ENCODE measurements at places on chromosomes 11 and 22. TPM values are rescaled to one million over a fixed set of nuclear protein-coding genes. Genes with fewer than 3 reads are reported as not detected.

LDHAL6A gene
- 0.59 TPM for total RNA-seq

CXCR5 gene
- total RNA-seq = not detected

DNA sequence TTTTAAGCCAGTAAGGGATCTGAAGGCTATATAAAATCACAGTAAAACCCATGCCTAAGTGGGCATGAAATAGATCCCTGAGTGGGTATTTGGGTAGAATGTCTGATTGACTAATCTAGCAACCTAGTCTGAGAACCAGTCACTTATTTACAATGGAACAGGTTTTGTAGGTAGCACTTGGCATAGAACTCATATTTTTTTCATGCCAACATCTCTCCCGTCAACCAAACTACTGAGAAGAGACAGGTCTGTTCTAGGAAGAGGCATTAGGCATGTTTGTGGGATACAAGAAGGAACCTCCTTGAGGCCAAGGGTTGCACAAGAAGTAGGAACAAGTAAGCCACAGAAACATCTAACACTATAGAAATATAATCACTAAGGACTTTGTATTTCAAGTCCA, 840.4 kb upstream of the TENM4 start:
- no peak for DNase-seq

- peak; percentile 30 for DNase-seq
Measured at GRCh38 chr11:61966734-61967115, 709 bp downstream of the FTH1 start.

DNA sequence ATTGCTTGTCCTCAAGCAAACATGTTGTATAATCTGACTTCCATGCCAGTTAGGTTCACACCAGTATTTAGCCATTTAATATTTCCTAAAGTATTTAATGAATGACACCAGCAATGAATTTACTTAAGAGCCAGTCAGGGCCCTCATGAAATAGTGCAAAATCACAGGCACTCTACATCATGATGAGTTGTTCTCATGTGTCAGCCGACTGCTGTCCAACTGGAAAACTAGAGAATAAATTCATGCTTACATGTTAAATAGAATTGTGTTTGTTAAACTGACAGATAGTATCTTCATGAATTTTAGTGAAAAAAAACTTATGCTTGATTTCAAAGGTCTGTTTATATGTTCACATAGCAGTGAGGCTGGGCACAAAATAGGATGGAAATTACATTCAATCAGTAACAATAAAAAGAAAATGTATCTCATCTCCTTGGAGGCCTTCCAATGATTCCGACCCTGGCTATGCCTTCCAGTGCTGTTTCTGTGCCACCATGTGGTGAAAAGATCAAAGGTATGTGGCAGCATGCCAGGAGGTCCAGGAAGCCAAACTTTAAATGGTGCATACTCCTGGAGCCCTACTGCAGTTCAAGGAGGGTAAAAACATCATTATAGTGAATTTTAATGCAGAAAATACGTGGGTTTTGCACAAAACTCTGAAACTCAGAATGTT, 45.2 kb downstream of the CTSC start:
- DNase-seq = no peak

DNA sequence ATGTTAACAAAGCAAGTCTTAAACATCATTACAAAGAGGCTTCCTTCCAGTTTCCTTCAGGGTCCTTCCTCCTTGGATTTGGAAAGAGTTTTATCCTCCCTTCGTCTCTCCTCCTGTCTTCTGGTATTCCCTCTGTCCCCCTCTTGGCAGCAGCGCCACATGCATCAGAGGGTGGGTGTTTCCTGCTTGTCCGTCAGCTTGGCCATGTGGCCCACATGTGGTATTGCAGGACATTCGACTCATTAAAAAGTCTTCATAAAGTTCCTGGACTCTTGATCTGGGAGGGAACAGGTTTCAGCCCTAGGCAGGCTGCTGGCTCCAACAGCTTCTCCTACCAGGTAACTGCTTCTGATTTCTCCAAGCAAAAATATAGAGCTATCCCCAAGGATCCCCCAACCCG, 189.8 kb downstream of the CSNK2A3 start:
- peak; percentile 60 for DNase-seq

DNA sequence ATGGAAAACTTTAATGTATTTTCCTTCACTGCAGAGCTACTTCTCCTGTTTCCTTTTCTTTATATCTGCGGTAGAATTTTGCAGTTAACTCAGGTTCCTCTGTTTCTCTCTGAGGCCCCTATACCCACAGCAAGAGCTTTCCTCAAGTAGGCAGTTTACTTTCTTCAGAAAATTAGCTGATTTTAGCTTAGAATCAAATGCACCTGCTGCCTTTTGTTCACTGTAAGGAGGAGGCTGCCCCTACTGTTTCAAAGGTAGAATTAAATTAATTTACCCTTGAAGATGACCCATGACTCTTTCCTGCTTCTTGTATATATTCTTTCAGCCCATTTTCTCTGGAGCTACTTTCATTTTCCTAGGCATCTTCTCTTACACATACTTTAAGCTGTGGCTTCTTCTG, 68.7 kb upstream of the GDPD4 start:
- DNase-seq = peak; percentile 17

DNA sequence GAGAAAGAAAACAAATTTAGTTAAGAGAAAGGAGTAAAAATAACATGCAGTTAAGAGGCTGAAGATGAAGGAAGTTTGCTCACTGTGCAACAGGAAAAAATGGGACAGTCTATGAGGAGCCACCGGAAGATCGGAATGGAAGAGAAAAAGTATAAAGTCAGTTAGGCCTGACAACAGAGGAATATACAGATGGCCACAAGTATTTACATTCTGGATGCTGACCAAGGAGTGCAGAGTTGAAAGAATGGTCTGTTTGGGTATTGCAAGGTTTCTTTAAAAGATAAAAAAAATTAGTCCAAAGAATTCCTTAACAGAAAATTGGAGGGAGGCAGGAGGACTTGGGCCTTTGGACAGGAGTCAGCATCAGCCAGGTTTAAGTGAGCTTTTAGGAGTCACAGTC, 37.5 kb downstream of the RBFOX2 start:
- DNase-seq = no peak

GRCh38 chr11:119854521-119854920, 125.5 kb upstream of the NECTIN1 start:
- DNase-seq = no peak

DNA sequence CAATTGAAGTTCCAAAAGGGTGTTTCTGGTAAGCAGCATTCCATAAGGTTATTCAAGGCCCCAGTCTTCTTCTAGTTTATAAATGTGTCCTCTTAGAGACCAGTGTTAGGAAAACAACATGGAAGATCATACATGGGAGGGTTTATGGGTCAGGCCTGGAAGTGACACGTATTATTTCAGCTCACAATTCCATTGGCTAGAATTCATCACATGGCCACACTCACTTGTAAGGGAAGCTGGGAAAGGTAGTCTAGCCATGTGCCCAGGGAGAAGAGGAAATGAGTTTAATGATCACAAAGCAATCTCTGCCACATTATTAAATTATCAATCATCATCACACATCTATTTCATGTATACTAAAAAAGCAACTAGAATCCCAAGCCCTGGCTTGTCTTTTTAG, 181.7 kb upstream of the TBCEL start:
- DNase-seq = no peak

DNA sequence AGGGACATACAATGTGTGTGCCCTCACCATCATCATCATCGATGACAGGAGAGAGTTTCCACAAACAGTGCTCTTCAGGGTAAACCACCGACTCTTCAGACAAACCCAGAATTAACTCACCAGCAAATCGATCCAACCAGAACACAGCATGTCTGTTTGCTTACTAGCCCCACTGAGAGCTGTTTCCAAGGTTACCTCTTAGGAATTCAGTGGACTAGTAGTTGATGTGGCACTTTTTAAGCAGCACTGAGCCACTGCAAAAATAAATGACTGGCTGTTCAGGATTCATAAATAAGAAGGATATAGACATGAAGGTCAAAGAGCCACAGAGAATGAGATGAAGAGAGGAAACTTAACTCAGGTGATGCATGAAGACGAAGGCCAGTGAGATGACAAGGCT, 83.1 kb downstream of the PARVA start:
- DNase-seq = no peak

Measured in GM23338 (cell line).